Smooth muscle cell of the coronary artery (primary cell): ENCODE measurements at places on chromosomes 7 and 10. TPM values are rescaled to one million over a fixed set of nuclear protein-coding genes. Genes with fewer than 3 reads are reported as not detected.

Gene FAM25G
- not detected in 2 replicates for total RNA-seq

Gene ARL3
- total RNA-seq: 6.2 and 9.1 TPM in 2 replicates

Gene NME8
- not detected in 2 replicates for total RNA-seq

Gene MINPP1
- 19.3 and 19.8 TPM in 2 replicates for total RNA-seq

Gene PODXL
- total RNA-seq: 2.6 and 15.6 TPM in 2 replicates

Gene NODAL
- total RNA-seq: not detected in 2 replicates

Gene ARF5
- total RNA-seq: 112 and 151 TPM in 2 replicates

Gene GRID2IP
- total RNA-seq: not detected in 2 replicates

Gene NPC1L1
- total RNA-seq: 0.12 TPM in 1 of 2 replicates, not detected in the other

Gene HBP1
- total RNA-seq: 77.4 and 127 TPM in 2 replicates

Gene CUZD1
- 0.30 and 0.47 TPM in 2 replicates for total RNA-seq

Gene ZNF853
- 0.59 and 5.5 TPM in 2 replicates for total RNA-seq

Gene RHOBTB1
- 13.9 and 30.4 TPM in 2 replicates for total RNA-seq

Gene PRTFDC1
- total RNA-seq: 12.6 and 40.1 TPM in 2 replicates

Gene CPA2
- total RNA-seq: 0.08 TPM in 1 of 2 replicates, not detected in the other

Gene ZNF775
- total RNA-seq: 5.3 and 8.2 TPM in 2 replicates
